NCI-H1417 (cell line): ENCODE measurements at places on chromosomes 5 and 9.

GRCh38 chr9:7104625-7105024, 346.9 kb downstream of the KDM4C start:
- no peak for DNase-seq

DNA sequence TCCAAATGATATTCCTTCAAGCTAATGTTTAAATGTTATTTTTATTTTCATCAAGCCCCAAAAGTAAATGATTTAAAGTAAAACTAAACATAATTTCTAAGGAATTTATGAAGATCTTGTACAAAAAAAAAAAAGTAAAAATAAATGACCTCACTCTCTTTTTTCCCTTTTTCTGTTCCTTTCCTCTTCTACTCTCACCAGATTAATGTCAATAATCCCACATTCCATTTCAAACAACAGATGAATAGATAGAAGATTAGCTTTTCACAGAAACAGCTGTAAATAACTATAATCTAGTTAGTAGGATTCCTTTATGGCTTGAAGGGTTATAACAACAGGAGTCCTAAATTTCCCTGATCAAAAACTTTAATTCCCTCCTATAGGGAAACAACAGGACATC, 88.1 kb downstream of the EFNA5 start:
- DNase-seq, result no peak

DNA sequence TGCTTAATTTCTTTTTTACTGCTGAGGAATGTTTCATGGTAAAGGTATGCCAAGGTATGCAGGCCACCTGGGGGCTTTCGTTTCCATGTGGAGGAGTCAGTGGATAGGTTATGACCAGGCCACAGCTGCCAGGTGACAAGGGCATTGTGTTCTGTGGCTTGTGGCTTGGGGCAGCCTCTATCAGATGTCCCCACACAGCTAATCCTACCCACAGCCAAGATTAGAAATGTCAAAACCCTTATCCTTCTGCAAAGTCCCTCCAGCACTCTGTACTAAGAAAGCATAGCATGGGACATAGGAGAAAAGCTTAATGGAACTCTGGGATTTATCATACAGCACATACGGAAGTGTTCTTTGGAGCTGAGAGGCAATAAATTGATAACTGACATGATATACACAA, 171.2 kb upstream of the S1PR3 start:
- no peak for DNase-seq

DNA sequence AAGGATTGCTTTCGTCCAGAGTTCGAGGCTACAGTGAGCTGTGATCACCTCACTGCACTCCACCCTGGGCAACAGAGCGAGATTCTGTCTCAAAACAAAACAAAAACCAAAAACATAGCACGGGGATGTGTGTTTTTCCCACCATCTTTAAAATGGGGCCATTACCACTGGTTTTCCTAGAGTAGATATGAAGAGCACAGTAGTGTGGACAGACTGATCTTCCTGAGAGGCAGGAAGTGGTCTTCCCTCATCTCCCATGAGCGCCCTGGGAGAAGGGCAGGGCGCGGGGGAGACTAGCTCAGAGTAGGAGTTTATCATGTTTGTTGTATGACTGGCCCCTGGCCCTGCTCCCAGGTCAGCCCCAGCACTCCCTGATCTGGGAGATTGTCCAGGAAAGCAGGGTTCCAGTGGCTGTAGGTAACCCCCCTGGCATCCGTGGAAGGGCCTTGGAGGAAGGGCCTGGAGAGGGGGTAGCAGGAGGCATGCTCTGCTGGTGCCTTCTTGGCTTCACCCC, 2.3 kb downstream of the SUSD3 start:
- DNase-seq, result no peak

DNA sequence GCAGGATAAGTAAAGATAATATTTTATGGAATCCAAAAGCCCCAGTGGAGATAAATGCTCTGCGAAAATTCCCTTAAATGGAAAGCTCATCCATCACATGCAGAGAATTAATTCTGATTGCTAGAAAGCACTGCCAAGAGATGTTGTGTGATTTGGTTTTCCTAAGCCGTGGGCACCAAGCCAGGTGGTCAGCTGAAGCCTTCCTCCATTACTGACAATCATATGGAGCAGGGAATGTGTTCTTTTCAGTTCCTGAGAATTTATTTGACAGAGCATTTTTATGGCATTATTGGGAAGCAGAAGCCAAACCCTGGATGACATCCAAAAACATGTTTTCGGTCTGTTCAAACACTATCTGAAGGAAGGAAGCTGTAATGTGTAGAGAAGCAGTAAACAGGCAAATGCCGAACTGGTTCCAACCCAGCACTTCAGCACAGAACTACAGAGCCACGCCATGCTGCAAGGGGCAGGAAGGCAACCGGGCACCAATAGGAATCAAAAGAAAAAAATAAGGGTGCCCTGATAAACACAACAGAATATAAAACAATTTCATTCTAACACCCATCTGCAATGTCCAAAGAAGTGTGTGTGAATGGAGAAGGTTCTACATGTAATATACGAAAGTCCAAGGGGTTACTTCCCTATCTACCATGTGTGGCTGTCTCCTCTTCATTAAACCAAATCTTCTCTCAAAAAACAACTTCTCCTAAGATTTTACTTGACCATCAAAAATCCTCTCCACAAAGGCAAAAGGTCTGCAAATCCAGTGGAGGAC, 12.3 kb downstream of the ARSB start:
- no peak for DNase-seq

DNA sequence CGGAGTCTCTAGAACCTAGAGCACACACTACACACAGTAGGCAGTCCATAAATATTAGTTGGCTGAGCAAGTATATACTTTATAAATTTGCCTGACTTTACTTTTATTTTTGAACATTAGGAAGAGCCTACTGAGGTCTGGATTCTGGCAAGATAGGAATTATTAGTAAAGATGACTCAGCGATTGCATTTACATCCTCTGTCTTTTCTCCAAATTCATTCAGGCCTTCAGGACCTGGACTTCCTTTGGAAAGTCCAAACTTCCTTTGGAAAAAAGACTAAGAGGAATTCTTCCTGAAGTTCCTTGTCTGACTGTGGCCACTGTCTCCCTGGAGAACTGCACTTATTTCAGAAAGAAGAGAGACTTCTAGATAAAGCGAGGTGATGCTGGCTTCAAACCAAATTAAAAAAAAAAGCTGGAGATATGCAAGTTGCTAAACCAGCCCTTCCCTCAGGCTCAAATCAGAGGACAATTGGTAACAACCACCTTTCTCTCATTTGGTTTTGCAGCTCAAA, 251.3 kb downstream of the GAS1 start:
- DNase-seq, result no peak

DNA sequence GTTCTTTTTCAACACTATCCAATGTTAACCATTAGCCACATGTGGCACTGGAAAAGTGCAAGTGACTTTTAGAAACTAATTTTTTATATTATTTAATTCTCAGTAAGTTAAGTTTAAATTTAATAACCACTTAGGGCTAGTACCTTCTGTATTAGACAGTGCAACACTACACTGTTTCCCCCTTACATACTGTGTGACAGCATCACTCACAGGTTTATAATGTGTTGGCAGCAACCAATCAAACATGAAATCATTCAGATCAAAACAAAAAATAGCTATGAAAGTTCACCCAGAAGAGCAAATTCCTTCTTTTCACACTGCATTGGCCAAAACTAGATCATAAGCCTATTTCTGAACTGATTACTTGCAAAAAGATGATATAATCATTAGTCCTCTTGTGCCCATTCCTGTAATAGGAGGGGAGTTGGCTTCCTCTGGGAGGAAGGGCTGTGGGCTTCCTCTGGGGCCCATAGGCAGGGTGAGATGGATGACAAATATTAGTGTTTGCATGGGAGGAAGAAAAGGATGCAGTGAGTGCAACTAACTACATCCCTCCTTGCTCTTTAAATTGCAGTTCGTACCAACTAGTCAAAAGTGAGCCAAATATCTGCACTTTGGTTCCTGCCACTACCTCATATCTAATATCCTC, 708.1 kb upstream of the RGMB start:
- no peak for DNase-seq

DNA sequence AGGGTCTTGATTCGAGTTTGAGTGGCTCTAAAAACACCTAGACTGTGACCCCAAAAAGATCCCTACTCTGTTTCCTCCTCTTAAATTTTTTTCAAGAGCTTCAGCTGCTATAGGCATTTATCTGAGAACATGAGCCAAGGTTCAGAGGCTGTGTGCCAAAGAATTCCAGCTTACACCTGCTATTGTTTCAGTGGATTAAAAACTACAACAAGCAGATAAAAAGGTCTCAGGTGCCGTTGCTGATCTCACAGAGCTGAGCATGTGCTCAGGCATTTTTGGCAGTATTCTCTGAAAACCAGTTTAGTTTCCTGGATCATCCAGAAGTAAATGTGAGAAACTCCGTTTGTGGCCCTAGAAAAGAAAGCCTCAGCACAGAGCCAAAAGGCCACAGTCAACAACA, 349.2 kb downstream of the DEPDC1B start:
- DNase-seq, result no peak

DNA sequence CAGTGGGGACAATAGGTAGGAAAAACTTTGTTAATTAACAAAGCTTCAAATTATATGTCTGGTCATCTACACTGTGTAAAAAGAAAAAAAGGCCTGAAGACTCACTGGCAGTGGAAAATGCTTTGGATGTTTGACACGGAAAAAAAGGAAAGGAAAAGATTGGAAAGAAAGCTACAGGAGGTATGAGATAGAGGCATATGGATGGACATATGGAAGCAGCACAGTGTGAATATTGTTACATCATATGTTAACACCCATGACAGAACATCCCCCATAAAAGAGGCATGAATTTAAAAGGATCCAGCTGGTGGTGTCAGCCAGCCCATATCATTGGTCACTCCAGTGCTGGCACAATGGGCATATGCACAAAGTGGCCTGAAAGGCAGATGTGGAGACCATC, 19.0 kb upstream of the ADAMTS19 start:
- no peak for DNase-seq

DNA sequence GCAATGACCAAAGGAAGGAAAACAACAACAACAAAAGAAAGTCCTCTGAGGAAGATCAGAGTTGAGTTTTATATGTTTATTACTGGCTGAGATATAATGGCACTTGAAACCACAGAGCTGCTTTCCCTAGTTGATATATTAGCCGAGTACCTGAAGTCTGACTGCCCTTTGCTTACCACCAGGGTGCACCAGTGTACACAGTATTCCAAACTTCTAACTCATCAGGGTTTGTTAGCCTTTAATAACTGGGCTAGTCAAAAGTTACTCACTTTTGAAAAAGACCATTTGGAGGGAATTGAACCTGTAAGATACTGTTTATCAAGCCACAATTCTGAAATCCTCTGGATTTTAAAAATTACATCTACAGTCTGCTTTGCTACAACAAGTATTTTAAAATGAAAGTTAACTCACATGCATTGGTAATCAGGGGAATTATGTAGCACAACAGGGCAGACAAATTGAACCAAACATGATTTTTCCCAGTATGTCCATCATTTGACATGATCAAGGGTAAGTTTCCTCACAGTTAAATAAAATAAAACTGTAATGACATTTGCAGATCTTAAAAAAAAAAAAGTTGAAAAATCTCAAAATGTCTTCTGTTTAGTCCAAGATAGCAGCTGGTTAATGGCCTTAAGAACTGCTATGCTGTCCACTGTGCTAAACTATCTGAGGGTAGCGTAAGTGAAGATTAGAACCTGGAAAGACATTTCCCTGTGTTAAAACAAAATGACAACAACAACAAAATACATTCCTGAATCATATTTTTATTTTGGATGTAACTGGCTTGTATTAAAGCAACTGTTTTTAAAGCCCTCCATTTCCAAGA, 57.3 kb upstream of the C6 start:
- no peak for DNase-seq

GRCh38 chr9:108963459-108964143, 29.4 kb downstream of the ABITRAM start:
- DNase-seq, result no peak

- peak; percentile 29 for DNase-seq
Observed at GRCh38 chr5:61919920-61920319, 386.1 kb upstream of the KIF2A start.

- no peak for DNase-seq
Observed at GRCh38 chr9:6147846-6148245, 67.8 kb upstream of the IL33 start.

GRCh38 chr5:130541617-130542221, 623.3 kb downstream of the HINT1 start:
- no peak for DNase-seq

- no peak for DNase-seq
Observed at GRCh38 chr5:138955671-138956295, 80.6 kb upstream of the LRRTM2 start.

DNA sequence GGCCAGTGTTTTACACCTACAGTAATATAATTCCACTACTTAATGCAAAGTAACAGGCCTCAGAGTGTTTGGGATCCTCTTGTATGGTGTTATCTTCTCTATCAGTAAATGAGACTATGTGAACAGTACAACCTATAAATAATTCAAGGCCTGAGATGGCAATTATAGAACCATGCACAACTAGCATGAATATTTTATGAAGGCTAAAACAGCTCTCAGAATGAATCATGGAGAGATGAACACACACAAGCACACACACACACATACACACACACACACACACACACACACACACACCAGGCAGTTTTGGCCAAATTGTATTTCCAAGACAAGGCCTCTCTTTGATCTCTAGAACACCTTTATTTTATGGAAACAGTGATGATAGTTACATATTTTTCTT, 224.9 kb downstream of the EBF1 start:
- no peak for DNase-seq

DNA sequence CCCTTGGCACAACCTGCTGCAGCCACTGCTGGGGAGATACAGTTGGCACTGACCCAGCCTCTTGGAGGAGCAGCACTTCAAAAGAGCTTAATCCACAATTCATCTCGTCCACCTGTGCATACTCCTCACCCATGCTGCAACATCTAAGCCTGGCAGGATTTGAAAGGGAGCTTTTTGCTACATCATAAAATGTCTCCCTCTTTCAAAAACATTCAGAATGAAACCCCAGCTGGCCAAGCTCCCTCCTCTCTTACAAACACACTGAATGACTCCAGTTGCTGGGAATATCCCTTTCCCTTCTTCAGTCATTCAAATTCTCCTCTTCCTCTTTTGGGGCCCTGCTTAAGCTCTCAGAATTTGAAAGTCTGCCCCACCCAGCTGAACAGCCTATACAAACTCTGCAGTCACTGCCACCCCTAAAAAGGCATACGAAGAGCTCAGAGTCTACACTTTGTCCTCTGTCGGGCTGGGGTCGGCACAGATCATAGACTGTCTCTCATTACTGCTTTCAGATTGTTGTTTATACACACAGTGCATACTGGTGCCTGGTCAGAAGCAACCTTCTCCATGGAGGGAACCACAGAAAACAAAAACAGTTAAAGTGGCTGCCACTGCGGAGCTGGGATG, 8.8 kb upstream of the C5orf15 start:
- peak; percentile 47 for DNase-seq

DNA sequence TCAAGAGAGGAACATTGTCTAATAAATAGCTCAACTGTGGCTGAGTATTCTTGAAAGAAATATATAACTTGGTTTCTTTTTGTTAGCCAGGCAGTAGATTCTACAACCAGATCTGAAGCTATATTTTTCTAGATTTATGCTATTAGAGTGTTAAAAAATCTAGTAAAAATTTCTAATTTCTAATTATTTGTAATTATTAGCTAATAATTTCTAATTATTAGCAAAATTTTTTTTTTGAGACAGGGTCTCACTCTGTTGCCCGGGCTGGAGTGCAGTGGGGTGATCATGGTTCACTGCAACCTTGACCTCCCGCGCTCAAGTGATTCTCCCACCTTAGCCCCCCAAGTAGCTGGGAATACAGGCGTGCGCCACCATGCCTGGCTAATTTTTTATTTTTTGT, 2.8 kb downstream of the RAD17 start:
- DNase-seq, result no peak

- DNase-seq, result no peak
Observed at GRCh38 chr9:85278769-85279168, 463.0 kb downstream of the AGTPBP1 start.

- peak; percentile 49 for DNase-seq
Observed at GRCh38 chr5:145825751-145826180, 9.4 kb downstream of the PRELID2 start.
